ENCODE measurements at places on chromosomes 1 and 21. TPM values are rescaled to one million over a fixed set of nuclear protein-coding genes. Genes with fewer than 3 reads are reported as not detected.

- no peaks in the 10 kb centered on the region for H3K36me3 ChIP-seq
- H3K27me3 ChIP-seq: peaks cover 15% of the 10 kb centered on the region
- no peak overlapping the region for H3K27ac ChIP-seq
- no peak overlapping the region for H3K4me3 ChIP-seq
Observed at GRCh38 chr1:236090741-236091147, 25.9 kb upstream of the NID1 start.

Gene DISP3
- total RNA-seq: 0.31 TPM

Gene MAB21L3
- not detected for total RNA-seq

GRCh38 chr1:165452336-165453130, 7.6 kb upstream of the RXRG start:
- DNase-seq: no peak
- H3K27ac ChIP-seq: no peak overlapping the region
- no peaks in the 10 kb centered on the region for H3K36me3 ChIP-seq
- H3K27me3 ChIP-seq: peaks cover 36% of the 10 kb centered on the region
- no peaks in the 10 kb centered on the region for H3K4me1 ChIP-seq

- H3K36me3 ChIP-seq: no peaks in the 10 kb centered on the region
- peaks cover under 1% of the 10 kb centered on the region for H3K27me3 ChIP-seq
- H3K4me1 ChIP-seq: peaks cover 14% of the 10 kb centered on the region
- no peak overlapping the region for H3K4me3 ChIP-seq
Observed at GRCh38 chr1:55287723-55288122, 72.6 kb upstream of the USP24 start.

Gene S100A7A
- not detected for total RNA-seq

Gene STIL
- total RNA-seq: 28.0 TPM

- no peak overlapping the region for H3K4me3 ChIP-seq
- H3K36me3 ChIP-seq: peaks cover 17% of the 10 kb centered on the region
Observed at GRCh38 chr1:213094446-213094845, 43.4 kb downstream of the RPS6KC1 start.

DNA sequence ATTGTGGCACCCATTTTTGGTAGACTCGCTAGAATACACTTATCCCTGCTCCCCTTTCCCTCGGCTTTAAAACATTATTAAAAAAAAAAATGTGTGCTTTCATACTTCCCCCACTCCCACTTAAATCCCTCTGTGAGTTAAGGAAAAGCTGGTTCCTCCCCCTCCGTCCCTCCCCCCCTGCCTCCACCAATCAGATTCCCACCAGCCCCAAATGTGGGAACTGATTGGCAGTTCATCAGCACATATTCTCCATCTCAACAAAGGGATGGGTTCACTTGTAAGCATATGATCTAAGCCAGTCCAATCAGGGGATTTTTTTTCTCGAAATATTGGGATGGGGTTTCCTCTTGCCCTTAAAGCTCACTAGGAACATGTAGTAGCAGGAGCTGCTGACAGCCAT, 10.8 kb upstream of the FYB2 start:
- no peaks in the 10 kb centered on the region for H3K36me3 ChIP-seq
- no peaks in the 10 kb centered on the region for H3K4me1 ChIP-seq
- no peak overlapping the region for H3K27ac ChIP-seq
- H3K4me3 ChIP-seq: no peak overlapping the region

DNA sequence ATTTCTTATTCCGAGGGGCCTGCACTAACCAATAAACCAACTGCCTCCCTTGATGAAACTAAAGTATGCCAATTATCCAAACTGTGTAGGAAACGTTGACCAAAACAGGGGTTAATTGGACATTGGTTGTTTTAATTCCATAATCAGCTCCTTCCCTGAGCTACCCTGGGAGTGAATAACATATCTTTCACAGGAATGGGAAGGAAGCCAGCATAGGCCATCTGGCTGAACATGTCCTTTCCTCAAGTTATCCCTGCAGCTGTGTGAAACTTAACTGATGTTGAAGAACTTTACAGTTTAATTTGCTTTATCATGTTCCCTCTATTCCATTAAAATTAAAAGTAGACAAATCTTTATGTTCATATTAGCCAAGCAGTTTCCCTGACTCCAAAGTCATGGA, 75.4 kb downstream of the NRIP1 start:
- DNase-seq: no peak
- no peaks in the 10 kb centered on the region for H3K27me3 ChIP-seq
- H3K4me3 ChIP-seq: no peak overlapping the region
- no peaks in the 10 kb centered on the region for H3K36me3 ChIP-seq
- H3K4me1 ChIP-seq: peaks cover 18% of the 10 kb centered on the region
- no peak overlapping the region for H3K27ac ChIP-seq

GRCh38 chr21:37337831-37338230, 28.7 kb upstream of the DYRK1A start:
- no peak overlapping the region for H3K4me3 ChIP-seq
- H3K27me3 ChIP-seq: peaks cover 4% of the 10 kb centered on the region
- no peak for DNase-seq
- H3K4me1 ChIP-seq: peaks cover 3% of the 10 kb centered on the region

Gene ARHGEF10L
- not detected for total RNA-seq
